Fibroblast of skin of right biceps (primary cell): ENCODE measurements at places on chromosomes 12 and 14.

- no peak for DNase-seq
Measured at GRCh38 chr12:120366341-120366705, 2.6 kb downstream of the MSI1 start.

DNA sequence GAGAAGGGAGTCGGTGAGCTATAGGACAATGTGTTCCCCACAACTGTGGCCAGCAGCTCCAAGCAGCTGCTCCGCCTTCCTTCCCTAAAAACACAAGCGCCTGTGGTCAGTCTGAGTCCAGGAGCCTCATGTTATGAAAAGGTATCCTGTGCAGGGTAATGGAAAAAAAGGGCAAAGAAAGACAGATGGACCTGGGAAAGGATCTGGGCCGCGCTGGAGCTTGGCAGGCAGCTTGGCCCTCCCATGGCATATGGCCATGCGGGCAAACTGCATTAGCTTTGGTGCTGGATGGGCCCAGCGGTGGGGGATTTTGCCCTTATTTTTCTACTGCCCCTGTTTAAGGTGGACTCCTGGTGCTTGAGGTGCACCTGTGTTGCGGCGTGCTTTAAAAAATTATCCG lies 23.7 kb upstream of the CHST11 start:
- DNase-seq: no peak

DNA sequence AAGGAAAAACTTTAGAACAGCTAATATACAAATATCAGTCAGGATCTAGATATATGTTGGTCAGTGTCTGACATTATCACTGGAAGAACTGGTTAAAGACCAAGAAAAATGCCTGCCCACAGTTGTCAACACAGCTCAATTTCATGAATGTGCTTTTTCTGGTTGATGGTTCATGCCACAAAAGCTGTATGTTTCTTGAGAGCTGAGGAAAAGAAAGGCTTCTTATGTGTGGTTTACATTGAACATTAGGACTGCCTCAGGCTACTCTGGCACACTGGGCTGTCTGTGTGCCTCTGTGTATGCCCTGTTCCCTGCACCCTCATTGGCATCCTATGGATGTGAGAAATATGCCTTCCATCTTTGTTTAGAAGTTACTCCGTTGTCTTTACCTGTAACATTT lies 218.8 kb upstream of the RGS6 start:
- DNase-seq: no peak

- DNase-seq: no peak
Measured at GRCh38 chr14:53786045-53786444, 170.6 kb downstream of the BMP4 start.

- DNase-seq: no peak
Measured at GRCh38 chr14:100849115-100849781, 23.3 kb downstream of the MEG3 start.

DNA sequence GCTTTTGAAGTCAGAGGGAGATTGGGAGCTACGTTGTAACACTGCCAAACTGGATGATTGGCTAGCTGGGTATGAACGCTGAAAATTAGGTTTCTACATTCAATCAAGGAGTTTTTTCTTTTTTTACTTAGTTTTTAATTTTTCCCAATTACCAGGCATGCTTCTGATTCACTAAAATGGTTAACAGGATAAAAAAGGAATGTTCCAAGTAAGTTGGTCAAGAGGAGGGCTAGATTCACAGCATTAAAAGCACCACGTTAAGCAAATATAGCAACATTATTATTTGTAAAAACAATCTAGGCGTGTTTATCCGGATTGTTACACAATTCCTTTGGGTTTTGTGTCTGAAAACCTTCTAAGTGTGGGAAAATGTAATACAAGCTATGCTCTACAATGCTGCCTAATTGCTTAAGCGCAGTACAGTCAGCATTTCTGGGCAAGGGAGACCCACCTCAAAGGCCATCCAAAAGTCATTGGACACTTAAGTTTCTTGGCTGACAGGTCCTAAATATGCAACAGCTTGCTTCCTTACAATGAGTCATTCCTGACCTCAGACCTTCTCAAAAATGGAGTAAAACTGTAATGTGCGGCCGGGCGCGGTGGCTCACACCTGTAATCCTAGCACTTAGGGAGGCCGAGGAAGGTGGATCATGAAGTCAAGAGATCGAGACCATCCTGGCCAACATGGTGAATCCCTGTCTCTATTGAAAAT lies 1.2 kb downstream of the RPLP0 start:
- DNase-seq: peak; percentile 56

DNA sequence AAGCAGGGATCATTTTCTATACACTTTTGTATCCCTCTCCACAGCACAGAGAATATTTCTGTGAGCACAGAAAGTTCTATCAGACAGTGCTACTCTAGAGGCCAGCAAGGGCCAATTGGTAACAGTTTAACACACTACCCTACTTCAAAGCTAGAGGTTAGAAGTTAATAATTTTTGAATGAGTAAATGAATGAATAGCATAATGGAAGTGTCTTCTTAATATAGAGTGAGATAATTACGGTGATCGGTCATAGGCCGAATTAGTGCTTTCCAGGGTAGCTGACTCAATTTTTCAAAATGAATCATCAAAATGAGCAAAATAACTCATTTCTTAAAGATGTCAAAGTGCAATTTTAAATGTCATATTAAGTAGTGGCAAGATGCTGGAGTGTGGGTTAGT lies 67.0 kb upstream of the CCDC198 start:
- no peak for DNase-seq

GRCh38 chr12:53097564-53098353 lies at the start of gene IGFBP6:
Gene IGFBP6 (plus strand): TSS chr12:53097667. CDS start chr12:53097718, 51 bp downstream.
- DNase-seq: peak; percentile 52

DNA sequence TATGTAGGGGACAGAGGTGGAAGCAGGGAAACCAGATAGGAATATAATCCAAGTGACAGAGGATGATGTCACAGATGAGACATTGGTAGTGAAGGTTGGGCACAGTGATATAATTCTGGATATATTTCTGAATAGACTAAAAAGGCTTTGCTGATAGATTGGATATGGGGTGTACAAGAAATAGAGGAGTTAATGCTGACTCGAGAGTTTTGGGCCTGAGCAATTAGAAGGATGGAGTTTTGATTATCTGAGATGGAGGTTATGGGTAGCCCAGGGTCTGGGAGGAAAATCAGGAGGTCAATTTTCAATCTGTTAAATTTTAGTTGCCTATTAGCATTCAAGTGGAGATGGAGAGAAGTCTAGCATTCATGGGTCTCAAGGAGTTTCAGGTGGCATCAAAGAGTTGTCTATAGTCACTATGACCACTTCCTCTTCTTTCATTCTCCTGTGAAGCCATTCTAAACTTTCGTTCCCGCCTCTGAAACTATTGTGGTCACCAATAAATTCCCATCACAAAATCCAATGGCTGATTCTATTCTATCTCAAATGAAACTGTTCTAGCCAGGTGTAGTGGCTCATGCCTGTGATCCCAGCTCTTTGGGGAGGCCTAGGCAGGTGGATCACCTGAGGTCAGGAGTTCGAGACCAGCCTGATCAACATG lies 10.6 kb upstream of the ANO6 start:
- no peak for DNase-seq

GRCh38 chr14:70884595-70885342 lies 22.5 kb upstream of the PCNX1 start:
- DNase-seq: no peak
